ENCODE measurements at places on chromosomes 6 and 20.

GRCh38 chr6:15623276-15624116 is 39.3 kb downstream of the DTNBP1 start:
- no peaks in the 10 kb centered on the region for H3K27me3 ChIP-seq
- H3K27ac ChIP-seq = no peak overlapping the region
- no peak overlapping the region for H3K4me3 ChIP-seq
- H3K4me1 ChIP-seq = peaks cover 11% of the 10 kb centered on the region
- no peak for DNase-seq
- H3K36me3 ChIP-seq = no peaks in the 10 kb centered on the region

- no peaks in the 10 kb centered on the region for H3K27me3 ChIP-seq
- peaks cover 1% of the 10 kb centered on the region for H3K4me1 ChIP-seq
- H3K36me3 ChIP-seq = no peaks in the 10 kb centered on the region
- no peak overlapping the region for H3K4me3 ChIP-seq
- no peak overlapping the region for H3K27ac ChIP-seq
- no peak for DNase-seq
Measured at GRCh38 chr6:131858765-131859415, 51.1 kb downstream of the ENPP1 start.

DNA sequence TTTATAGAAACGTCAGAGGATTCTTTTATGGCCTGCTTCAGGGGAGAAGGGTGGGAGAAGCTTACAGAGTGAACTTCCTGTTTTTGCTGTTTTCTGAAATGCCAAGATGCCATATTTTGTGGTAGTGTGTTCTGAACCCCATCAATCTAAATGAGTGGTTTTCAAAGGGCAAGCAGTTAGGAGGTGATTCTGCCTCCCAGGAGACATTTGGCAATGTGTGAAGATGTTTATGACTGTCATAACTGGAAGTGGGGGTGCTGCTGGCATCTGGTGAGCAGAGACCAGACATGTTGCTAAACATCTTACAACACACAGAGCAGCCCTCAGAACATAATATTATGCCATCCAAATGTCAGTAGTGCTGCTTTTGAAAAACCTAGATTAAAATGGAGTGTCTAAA is 6.0 kb upstream of the PRL start:
- no peaks in the 10 kb centered on the region for H3K36me3 ChIP-seq
- no peak overlapping the region for H3K4me3 ChIP-seq
- no peaks in the 10 kb centered on the region for H3K27me3 ChIP-seq
- H3K4me1 ChIP-seq = peaks cover 3% of the 10 kb centered on the region
- DNase-seq = no peak
- H3K27ac ChIP-seq = no peak overlapping the region

GRCh38 chr20:3382836-3383235 is 24.6 kb downstream of the DNAAF9 start:
- no peak overlapping the region for H3K27ac ChIP-seq
- H3K27me3 ChIP-seq = peaks cover 3% of the 10 kb centered on the region
- H3K4me1 ChIP-seq = peaks cover 12% of the 10 kb centered on the region
- no peak overlapping the region for H3K4me3 ChIP-seq

GRCh38 chr20:31473331-31474096 is 1.4 kb downstream of the DEFB124 start:
- H3K4me3 ChIP-seq = no peak overlapping the region
- H3K27ac ChIP-seq = no peak overlapping the region
- no peak for DNase-seq
- peaks cover 6% of the 10 kb centered on the region for H3K36me3 ChIP-seq

DNA sequence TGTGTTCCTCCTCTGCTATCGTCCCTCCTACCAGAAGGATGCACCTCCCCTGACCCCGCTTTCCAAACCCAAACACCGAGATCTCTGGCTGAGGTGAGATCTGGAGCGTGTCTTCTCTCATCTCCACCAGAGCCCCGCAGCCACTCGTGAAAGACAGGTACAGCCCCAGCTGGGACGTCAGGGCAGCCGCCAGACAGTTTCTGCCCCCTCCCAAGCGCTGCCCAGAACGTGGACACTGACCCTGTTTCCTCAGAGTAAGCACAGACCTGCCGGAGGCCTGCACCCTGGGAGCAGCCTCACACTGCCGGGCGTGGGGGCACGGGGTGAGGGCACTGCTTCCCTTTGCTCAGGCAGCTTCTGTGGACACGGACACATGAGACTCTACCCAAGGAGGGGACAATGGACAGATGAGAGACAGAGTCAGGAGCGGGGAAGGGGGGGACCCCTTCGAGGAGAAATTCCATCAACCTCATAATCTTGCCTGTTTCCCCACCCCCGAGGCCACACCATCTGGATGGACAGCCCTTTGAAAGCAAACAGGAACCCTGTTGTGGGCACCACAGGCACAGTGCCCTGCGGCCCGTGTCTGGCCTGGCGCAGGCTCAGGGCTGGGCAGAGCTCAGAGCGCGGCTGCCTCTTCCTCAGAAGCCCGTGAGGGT is 210.6 kb downstream of the DLL1 start:
- H3K36me3 ChIP-seq = no peaks in the 10 kb centered on the region
- H3K4me1 ChIP-seq = no peaks in the 10 kb centered on the region
- H3K27ac ChIP-seq = no peak overlapping the region
- DNase-seq = peak; percentile 1
- peaks cover 2% of the 10 kb centered on the region for H3K27me3 ChIP-seq

- H3K36me3 ChIP-seq = no peaks in the 10 kb centered on the region
- peaks cover 4% of the 10 kb centered on the region for H3K27me3 ChIP-seq
- no peak for DNase-seq
- H3K27ac ChIP-seq = no peak overlapping the region
- H3K4me3 ChIP-seq = no peak overlapping the region
- H3K4me1 ChIP-seq = no peaks in the 10 kb centered on the region
Measured at GRCh38 chr20:45318386-45318939, 10.4 kb upstream of the MATN4 start.

GRCh38 chr6:16882230-16882629 is 121.0 kb upstream of the ATXN1 start:
- H3K4me3 ChIP-seq = no peak overlapping the region
- H3K36me3 ChIP-seq = no peaks in the 10 kb centered on the region
- H3K4me1 ChIP-seq = no peaks in the 10 kb centered on the region
- no peak for DNase-seq

GRCh38 chr20:36919715-36920333 is 31.7 kb downstream of the SAMHD1 start:
- H3K27ac ChIP-seq = no peak overlapping the region
- H3K4me3 ChIP-seq = no peak overlapping the region
- peak; percentile 41 for DNase-seq
- no peaks in the 10 kb centered on the region for H3K27me3 ChIP-seq
- peaks cover 7% of the 10 kb centered on the region for H3K4me1 ChIP-seq
- peaks cover 7% of the 10 kb centered on the region for H3K36me3 ChIP-seq

DNA sequence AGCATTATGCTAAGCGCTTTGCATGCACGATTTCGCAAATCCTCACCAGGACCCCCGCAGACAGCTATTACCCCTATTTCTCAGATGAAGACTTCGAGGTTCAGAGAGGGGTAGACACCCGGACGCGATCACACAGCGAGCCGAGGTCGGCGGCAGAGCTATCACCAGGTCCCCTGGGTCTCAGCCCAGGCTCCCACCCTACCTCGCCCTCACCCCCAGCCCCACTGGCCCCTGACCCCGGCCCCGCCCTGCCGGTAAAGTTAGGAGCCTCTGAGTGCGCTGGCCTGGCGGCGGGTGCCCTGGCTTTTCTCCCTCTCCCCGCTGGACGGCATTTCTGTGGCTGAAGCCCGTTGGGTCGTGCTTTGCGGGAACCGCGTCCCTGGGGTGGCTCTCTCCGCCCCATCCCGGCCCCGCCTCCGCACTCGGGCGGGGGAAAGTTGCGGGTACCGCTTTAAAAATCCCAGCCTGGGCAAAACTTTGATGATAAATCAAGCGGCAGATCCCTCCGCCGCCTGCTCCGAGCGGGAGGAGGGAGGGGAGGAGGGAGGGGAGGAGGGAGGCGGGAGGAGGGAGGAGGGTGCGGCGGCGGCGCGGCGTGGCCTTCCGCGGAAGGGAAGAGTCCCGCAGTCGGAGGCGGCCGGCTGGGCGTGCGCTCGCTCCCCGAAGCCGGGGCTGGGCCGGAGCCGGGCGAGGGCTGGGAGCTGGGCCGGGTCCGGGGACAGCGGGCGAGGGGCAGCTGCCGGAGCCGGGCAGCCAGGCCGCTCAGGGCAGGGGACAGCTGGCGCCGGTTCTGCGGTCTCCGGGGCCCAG is at the start of gene VSTM2L:
Gene VSTM2L, plus strand, starts transcription at position 624 of the 810 bp plus-strand sequence. CDS start 224 bp downstream, outside the sequence.
- H3K27me3 ChIP-seq = peaks cover 17% of the 10 kb centered on the region
- H3K27ac ChIP-seq = peak within 1 kb of the TSS; percentile 64
- H3K4me1 ChIP-seq = peaks cover 9% of the 10 kb centered on the region

- H3K4me3 ChIP-seq = no peak overlapping the region
- no peaks in the 10 kb centered on the region for H3K4me1 ChIP-seq
- H3K27ac ChIP-seq = no peak overlapping the region
- no peak for DNase-seq
Measured at GRCh38 chr6:95690328-95690727, 113.0 kb downstream of the MANEA start.

- H3K4me1 ChIP-seq = no peaks in the 10 kb centered on the region
- no peak for DNase-seq
- H3K27me3 ChIP-seq = no peaks in the 10 kb centered on the region
- H3K27ac ChIP-seq = no peak overlapping the region
- H3K36me3 ChIP-seq = no peaks in the 10 kb centered on the region
Measured at GRCh38 chr6:112416866-112417265, 69.7 kb downstream of the RFPL4B start.

- no peak overlapping the region for H3K27ac ChIP-seq
- no peaks in the 10 kb centered on the region for H3K4me1 ChIP-seq
- H3K4me3 ChIP-seq = no peak overlapping the region
- H3K36me3 ChIP-seq = no peaks in the 10 kb centered on the region
- no peaks in the 10 kb centered on the region for H3K27me3 ChIP-seq
Measured at GRCh38 chr20:51871943-51872342, 69.6 kb upstream of the SALL4 start.

DNA sequence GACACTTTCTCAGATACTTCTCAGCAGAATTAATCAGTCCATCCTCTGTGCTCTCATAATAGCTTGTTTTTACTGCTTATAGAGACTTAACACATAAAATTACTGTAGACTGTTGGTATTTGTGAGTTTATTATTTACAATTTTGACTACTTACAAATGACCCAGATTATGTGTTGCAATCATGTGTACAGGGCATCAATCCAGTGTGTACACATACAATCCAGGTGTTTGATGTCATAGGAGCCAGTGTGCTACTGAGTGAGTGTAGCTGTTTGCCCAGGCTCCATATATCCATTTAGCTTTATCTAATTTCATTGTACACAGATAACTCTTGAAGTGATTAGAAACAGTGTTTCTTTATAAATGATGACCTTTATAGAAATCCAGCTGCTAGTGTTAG is 31.3 kb downstream of the TRMT11 start:
- no peak for DNase-seq
- H3K36me3 ChIP-seq = peaks cover 10% of the 10 kb centered on the region
- no peaks in the 10 kb centered on the region for H3K4me1 ChIP-seq
- H3K4me3 ChIP-seq = no peak overlapping the region

DNA sequence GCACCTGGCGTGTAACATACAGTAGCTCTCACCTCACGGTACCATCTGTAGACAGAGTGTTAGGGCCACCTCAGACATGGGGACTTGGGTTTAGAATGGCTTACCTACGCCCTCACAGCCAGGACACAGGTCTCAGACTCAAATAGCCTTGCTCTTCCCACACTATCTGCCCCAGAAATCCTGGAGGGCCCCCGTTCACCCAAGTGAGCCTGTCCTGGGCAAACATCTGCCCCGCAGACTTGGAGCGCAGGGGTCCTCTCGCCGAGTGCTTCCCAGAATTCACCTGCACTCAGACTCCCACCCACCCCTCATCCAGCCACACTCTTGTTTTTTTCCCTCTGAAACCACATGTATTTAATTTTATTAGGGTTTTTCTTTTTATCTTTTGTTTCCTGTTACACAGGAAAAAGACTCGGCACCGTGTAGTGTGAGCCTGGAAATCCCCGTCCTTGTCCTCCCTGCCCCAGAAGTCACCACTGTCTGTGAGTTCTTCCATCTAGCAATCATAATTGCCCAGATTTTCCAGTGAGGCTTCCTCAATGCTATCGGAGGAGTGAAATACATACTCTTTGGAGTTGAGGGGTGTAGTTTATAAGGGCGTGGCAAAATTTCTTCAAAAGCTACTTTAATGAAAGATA is 17.1 kb upstream of the MAP1LC3A start:
- no peak overlapping the region for H3K4me3 ChIP-seq

- peak; percentile 37 for DNase-seq
- peaks cover 23% of the 10 kb centered on the region for H3K4me1 ChIP-seq
- peak overlapping the region; percentile 95 for H3K27ac ChIP-seq
- H3K27me3 ChIP-seq = peaks cover 2% of the 10 kb centered on the region
Measured at GRCh38 chr6:27138837-27139755, 108.4 kb upstream of the PRSS16 start.

GRCh38 chr20:17725094-17725835 is 25.5 kb downstream of the BANF2 start:
- H3K27ac ChIP-seq = no peak overlapping the region
- peaks cover 7% of the 10 kb centered on the region for H3K4me1 ChIP-seq
- DNase-seq = no peak
- no peaks in the 10 kb centered on the region for H3K36me3 ChIP-seq

- H3K27me3 ChIP-seq = no peaks in the 10 kb centered on the region
- H3K4me1 ChIP-seq = peaks cover 52% of the 10 kb centered on the region
- DNase-seq = peak; percentile 64
- H3K27ac ChIP-seq = peak overlapping the region; percentile 81
- no peaks in the 10 kb centered on the region for H3K36me3 ChIP-seq
- no peak overlapping the region for H3K4me3 ChIP-seq
Measured at GRCh38 chr6:108798670-108799353, 49.4 kb upstream of the ARMC2 start.

GRCh38 chr6:34027939-34028441 is 117.9 kb downstream of the GRM4 start:
- no peak overlapping the region for H3K4me3 ChIP-seq
- peaks cover 8% of the 10 kb centered on the region for H3K4me1 ChIP-seq
- no peak overlapping the region for H3K27ac ChIP-seq
- H3K36me3 ChIP-seq = peaks cover 8% of the 10 kb centered on the region
- peaks cover 2% of the 10 kb centered on the region for H3K27me3 ChIP-seq

GRCh38 chr20:43003318-43003944 is 186.3 kb downstream of the PTPRT start:
- no peak overlapping the region for H3K4me3 ChIP-seq
- DNase-seq = no peak
- H3K27ac ChIP-seq = no peak overlapping the region
- no peaks in the 10 kb centered on the region for H3K4me1 ChIP-seq

GRCh38 chr20:48672324-48672723 is 155.5 kb downstream of the PREX1 start:
- DNase-seq = no peak
- peaks cover 76% of the 10 kb centered on the region for H3K36me3 ChIP-seq
- H3K27ac ChIP-seq = peak overlapping the region; percentile 58
- H3K4me3 ChIP-seq = peak overlapping the region; percentile 73

GRCh38 chr20:57665589-57665971 is 44.2 kb downstream of the PMEPA1 start:
- H3K27me3 ChIP-seq = peaks cover 8% of the 10 kb centered on the region
- H3K27ac ChIP-seq = no peak overlapping the region
- peaks cover 17% of the 10 kb centered on the region for H3K4me1 ChIP-seq
- peaks cover 16% of the 10 kb centered on the region for H3K36me3 ChIP-seq
- H3K4me3 ChIP-seq = no peak overlapping the region

- no peak overlapping the region for H3K27ac ChIP-seq
- H3K4me3 ChIP-seq = no peak overlapping the region
- peaks cover 2% of the 10 kb centered on the region for H3K27me3 ChIP-seq
- no peaks in the 10 kb centered on the region for H3K36me3 ChIP-seq
- DNase-seq = no peak
Measured at GRCh38 chr6:39387785-39388184, 65.3 kb upstream of the KCNK16 start.

GRCh38 chr20:944774-945410 is 28.8 kb upstream of the ANGPT4 start:
- no peaks in the 10 kb centered on the region for H3K36me3 ChIP-seq
- H3K27ac ChIP-seq = no peak overlapping the region
- H3K27me3 ChIP-seq = no peaks in the 10 kb centered on the region
- H3K4me1 ChIP-seq = peaks cover 15% of the 10 kb centered on the region
- no peak for DNase-seq
- H3K4me3 ChIP-seq = no peak overlapping the region

Measured in endothelial cell (in vitro differentiated cells).